ENCODE measurements at places on chromosomes 1 and 21.

DNA sequence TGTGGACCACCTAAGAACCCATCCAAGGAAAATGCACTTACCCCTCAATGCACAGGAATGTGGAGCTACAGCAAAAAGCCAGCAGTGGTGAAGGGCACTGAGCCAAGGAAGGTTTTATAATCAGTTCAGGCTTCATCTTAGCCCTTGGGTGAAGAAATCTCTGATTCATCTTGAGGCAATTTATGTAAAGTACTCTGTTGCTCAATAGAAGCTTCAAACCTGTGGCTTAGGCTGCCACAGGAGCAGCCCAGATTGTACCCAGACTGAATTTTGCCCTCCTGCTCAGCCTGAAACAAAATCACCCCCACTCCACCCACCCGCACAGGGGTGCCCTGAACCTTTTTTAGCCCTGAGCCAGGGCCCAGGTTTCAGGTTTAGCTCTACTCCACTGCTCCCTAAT, at the start of gene S100A12:
Gene S100A12, minus strand, starts transcription at position 111 of the 400 bp plus-strand sequence. CDS start 1,029 bp downstream, outside the sequence.
- peak; percentile 94 for DNase-seq

- DNase-seq: no peak
Observed at GRCh38 chr1:15332525-15332924, 77.2 kb upstream of the EFHD2 start.

DNA sequence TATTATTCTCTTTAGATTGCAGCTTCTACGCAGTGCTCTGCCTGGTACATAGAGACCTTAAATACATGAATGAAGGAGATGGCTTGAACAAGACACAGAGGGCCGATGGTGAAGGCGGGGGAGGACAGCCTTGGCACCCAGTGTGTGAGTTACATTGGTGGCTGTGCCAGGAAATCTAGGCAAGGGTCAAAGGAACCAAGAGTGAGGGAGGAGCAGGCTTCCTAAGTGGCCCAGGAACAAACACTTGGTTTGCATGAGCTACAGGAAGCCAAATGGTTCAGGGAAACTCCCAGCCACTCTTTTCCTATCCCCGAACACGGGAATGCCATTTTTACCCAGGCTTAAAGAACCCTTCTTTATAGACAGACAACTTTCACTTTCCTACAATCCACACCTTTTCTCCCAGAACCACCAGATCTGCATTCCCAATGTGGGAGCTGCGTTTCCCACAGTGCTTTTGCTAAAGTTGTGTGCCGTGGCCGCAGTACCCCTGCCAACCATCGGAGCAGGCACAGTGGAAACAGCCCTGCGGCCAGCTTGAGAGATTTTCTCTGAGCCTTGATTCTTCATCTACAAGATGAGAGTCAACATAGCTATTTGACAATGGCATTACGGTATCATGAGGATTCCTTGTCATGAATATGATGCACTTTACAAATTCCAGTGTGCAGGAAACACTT, 3.5 kb upstream of the CLEC20A start:
- DNase-seq: no peak

DNA sequence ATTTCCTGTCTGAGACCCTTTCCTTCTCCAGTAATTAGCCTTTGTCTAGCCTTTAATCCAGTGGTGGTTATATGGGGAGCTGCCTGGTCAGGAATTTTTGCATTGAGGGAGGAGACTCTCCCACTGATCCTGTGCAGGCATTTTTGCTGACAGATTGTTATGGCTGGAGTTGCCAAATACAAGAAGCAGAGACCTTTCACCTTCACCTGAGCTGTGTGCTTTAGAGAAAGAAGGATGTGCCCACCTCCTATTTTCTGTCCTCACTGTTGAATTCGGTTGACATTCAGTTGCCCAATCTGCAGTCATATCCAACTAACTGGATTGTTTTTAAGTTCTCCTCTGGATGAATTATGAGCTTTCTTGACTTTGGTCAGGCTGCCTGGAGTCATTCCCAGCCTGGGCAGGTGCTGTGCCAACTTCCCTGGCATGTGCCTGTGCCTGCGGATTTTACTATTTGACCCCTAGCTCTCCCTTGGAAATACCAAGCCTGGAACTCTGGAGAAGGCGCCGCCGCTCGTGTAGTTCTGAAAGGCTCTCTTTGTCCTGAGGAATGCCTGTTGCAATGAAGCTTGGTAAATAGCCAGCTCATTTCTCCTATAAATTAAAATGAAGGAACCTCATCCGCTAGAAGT, 143.9 kb downstream of the NOS1AP start:
- no peak for DNase-seq

- DNase-seq: no peak
Observed at GRCh38 chr1:72466376-72466775, 184.0 kb upstream of the NEGR1 start.

DNA sequence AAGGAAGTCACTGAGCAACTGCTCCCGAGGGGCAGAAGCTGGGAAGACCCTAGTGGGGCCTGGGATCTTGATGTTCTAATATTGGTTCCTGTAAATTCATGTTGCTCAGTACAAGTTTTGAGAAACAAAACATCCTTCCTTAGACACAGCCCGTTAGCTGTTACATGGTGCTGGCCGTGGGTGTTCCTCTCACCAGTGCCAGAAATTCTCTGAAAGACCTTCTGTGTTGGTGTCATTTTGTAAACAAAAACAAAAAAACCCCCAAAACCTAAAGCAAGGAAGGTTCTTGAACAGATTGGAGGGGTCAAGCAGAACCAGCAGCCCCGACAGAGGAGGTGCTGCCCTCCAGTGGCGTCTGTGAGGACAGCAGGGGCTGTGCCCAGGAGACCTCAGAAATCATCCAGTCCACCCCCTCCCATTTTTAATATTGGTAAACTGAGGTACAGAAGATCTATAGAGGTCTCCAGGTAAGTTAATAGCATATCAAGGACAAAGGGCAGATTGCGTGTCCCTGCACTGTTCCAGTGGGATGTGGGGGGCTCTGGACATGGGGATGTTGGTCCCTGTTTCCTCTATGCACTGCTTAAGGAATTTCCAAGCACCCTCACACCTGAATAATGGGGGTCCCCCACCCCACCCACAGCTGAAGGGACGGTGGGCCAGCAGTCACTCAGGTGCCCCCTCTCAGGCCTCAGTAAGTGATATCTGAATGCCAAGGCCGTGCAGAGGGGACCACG, 38.2 kb downstream of the SLC2A7 start:
- peak; percentile 42 for DNase-seq

GRCh38 chr1:32071758-32072621, 749 bp upstream of the TMEM39B start:
- DNase-seq: peak; percentile 42

GRCh38 chr1:14672005-14672404, 73.5 kb downstream of the KAZN start:
- no peak for DNase-seq

GRCh38 chr1:15410223-15410883, 665 bp downstream of the EFHD2 start:
- DNase-seq: no peak

- DNase-seq: no peak
Observed at GRCh38 chr1:180002437-180002836, 47.8 kb downstream of the CEP350 start.

DNA sequence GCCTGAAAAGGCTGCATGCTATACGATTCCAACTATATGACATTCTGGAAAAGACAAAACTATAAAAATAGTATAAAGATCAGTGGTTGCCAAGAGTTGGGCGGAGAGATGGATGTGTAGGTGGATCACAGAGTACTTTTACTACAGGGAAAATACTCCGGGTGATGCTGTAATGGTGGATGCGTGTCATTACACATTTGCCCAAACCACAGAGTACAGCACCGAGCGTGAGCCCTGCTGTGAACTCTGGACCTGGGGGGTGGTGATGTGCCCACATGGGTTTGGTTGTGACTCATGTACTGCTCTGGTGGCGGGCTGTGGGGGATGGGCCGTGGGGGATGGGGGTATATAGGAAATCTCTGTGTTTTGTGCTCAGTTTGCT, 162.7 kb upstream of the COL6A1 start:
- DNase-seq: peak; percentile 63

- no peak for DNase-seq
Observed at GRCh38 chr1:165317612-165318011, 38.9 kb downstream of the LMX1A start.

GRCh38 chr1:15178571-15179484, 25.3 kb downstream of the TMEM51 start:
- DNase-seq: peak; percentile 95

DNA sequence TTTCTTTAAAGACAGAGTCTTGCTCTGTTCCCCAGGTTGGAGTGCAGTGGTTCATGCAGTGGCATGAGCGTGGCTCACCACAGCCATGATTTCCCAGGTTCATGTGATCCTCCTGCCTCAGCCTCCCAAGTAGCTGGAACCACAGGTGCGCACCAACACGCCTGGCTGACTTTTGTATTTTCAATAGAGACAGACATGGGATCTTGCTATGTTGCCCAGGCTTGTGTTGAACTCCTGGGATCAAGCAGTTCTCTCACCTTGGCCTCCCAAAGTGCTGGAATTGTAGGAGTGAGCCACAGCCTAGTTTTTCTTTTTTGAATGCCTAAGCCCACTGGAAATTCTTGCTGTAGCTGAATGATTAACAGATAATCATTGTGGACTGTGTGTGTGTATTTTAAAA, 113.5 kb downstream of the RPS6KC1 start:
- DNase-seq: no peak

GRCh38 chr1:225461533-225462428, 33.9 kb upstream of the LBR start:
- no peak for DNase-seq

- DNase-seq: peak; percentile 85
Observed at GRCh38 chr21:39003982-39004633, 179.1 kb downstream of the PSMG1 start.

DNA sequence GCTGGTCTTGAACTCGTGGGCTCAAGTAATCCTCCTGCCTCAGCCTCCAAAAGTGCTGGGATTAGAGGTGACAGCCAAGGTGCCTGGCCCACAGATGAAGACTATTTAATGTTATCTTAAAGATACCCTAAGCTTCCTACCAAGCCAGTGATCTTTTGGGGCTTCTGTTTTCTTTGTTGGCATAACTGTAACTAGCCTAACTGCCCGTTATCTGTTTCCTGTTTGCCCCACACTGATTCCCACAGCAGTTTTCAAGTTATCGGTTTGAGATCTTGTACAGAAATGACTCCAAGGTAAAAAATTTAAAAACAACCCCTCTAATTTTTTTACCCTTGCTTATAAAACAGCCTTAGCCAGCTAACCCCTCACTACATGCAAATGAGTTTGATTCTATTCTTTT, 12.4 kb downstream of the SELL start:
- DNase-seq: no peak

- DNase-seq: no peak
Observed at GRCh38 chr1:237324226-237324625, 282.2 kb downstream of the RYR2 start.

DNA sequence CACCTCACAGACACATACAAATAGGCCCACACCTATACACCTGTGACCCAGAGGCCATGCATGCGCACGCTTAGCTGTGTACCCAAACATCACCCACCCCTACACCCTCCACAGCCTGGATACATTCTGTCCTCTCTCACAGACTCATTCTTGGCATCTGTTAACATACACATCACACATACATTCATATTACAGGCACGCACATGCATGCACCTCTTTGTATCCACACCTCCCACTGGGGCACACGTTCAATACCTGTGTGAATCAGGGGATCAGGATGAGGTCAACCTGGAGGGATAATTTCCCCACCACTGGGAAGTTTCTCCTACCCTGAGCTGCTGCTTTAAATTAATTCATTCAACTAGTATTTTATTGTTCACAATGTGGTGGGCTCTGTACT, 35.6 kb upstream of the EPB41 start:
- DNase-seq: no peak

- no peak for DNase-seq
Observed at GRCh38 chr1:240652549-240652948, 40.6 kb upstream of the GREM2 start.

GRCh38 chr1:117541003-117541402, 64.8 kb upstream of the TENT5C start:
- peak; percentile 2 for DNase-seq

- DNase-seq: peak; percentile 45
Observed at GRCh38 chr1:156128654-156129597, 14.4 kb downstream of the LMNA start.

- DNase-seq: peak; percentile 58
Observed at GRCh38 chr1:179129702-179130473, 48.0 kb downstream of the TOR3A start.

DNA sequence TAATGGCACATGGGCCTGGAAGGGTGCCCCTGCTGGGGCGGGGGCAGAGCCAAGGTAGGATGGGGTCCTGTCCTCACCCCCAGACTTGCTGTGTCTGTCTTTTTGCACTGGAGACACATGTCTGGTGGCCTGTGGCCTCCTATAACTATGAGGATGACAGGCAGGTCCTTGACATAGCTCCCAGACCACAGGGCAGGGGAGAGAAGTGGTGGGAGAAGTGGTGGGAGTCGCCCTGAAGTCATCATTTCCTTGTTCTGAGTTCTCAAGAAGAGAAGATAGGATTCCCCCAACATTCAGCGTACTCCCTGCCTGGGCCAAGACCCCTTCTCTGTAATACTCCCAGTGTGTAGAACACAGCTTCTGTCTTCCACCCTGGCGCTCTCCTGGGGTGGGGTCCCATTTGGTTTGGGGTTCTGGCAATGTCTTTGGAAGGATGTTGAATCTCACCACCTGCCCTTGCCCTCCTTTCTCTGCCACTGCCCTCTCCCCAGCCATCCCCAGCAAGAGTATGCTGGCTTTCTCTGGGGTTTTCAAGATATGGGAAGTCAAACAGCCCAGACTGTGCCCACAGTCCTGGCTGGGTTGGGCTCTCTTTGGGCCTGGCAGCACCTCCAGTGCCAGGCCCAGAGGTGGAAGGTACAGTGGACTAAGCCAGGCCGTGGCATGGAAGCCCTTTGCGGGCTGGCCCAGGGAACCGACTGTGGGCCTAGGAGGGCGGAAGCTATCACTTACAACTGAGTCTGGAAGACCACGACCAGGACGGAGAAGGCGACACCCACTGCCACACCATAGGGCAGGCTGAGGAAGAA, 19.4 kb downstream of the SLC26A9 start:
- peak; percentile 56 for DNase-seq

- no peak for DNase-seq
Observed at GRCh38 chr1:87914396-87914795, 585.7 kb downstream of the LMO4 start.

DNA sequence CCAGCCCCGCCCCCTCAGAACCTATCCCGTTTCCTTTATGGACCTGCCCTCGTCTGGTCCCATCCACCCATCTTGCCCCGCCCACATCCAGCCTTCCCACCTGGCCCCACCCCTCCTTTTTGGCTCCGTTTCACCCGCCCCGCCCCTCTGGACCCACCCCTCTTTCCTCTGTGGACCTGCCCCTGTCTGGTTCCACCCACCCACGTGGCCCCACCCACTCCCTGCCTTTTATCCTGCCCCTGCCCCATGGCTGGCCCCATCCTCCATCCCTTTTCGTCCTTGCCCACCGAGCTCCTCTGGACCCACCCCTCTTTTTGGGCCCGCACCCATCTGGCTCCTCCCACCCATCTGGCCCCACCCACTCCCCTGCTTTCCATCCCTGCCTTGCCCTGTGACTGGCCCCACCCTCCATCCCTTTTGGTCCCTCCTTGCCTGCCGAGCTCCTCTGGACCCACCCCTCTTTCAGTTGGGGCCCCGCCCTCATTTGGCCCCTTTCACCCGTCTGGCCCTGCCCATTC, 177.3 kb downstream of the CAMTA1 start:
- DNase-seq: peak; percentile 43

Measured in suppressor macrophage treated with lipopolysaccharide for 1 hour (primary cell).